Stomach (tissue), 19 donors: ENCODE measurements at places on chromosomes 1 and 21.

GRCh38 chr1:169929210-169929526 lies 35.5 kb upstream of the SCYL3 start:
- no peak for DNase-seq

DNA sequence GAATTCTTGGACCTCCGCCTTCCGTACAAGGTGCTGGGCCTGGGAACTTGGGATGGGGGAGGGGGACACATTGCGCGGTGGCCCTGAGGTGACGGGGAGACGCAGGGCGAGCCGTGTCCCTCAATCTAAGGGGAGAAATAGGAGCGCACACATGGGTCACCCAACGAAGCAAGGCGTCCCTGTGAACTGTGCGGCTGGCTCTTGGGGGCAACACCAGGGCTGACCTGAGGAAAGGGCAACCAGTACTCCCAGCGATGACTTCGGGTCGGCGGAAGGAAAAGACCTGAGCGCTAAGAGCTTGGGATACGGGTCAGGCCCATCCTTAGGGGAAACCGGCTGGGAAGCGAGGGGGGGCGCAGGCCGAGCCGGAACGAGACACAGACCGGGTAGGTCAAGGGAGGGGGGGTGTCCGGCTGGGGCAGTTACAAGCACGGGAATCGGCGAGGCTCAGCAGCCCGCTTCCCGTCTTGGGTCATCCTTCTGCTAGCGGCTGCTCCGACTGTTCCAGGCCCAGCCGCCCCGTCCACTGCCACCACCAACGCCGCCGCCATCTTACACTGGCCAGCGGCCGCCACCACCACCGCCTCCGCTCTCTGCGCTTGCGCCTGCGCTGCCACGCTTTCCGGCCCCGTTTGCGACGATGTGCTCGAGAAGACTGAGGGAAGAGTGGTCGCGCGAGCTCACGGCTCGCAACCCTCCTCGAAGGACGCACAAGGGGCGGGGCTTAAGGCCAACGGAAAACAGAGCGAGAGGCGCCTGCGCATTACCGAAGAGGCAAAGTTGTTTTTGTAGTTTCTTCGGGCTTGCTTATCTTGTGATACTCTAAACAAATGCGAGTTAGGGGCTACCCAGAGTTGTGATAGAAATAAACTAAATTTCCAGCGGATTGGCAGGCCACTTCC lies at the start of gene DCAF8:
TSS of gene DCAF8 (minus strand) at position 657 of the 902 bp plus-strand sequence. CDS start 18,541 bp downstream, outside the sequence.
- DNase-seq: peak; percentile 100

DNA sequence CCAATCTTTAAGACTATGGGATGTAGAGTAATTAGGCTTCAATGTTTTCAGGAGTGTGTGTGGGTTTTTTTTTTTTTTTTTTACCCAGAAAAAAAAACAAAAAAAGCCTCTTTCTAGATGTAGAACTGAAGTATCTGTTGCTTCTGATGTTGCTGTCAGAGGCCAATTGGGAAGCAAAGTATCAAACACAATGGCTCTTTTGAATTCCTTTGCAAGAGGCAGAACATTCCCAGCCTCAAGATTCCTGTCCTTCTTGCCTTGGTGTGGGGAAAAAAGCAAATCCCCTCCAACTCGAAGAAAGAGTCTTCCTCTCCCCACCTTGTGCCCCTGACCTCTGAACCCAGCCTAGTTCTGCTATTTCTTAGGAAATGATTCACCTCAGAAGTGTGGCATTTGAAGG lies 55.4 kb upstream of the LMO4 start:
- DNase-seq: no peak

- DNase-seq: no peak
Observed at GRCh38 chr1:62022382-62022983, 172.2 kb upstream of the L1TD1 start.

- no peak for DNase-seq
Observed at GRCh38 chr1:247365023-247365422, 33.4 kb upstream of the ZNF496 start.

DNA sequence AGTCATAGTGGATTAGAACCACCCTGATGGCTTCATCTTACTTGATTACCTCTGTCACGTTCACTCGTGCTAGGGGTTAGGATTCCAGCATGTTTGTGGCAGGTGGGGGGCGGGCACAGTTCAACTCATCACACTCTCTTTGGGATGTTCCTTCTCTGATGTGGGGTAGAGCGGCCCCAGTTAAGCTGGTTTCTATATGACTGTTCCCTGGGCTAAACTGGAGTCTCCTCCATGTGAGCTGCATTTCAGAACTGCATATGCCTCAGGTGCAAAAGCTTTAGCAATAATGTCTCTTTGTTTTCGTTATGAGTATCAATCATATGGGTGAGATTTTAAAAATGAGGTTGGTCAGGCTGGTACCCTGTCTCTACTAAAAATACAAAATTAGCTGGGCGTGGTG lies 393.2 kb downstream of the RPS6KC1 start:
- no peak for DNase-seq

DNA sequence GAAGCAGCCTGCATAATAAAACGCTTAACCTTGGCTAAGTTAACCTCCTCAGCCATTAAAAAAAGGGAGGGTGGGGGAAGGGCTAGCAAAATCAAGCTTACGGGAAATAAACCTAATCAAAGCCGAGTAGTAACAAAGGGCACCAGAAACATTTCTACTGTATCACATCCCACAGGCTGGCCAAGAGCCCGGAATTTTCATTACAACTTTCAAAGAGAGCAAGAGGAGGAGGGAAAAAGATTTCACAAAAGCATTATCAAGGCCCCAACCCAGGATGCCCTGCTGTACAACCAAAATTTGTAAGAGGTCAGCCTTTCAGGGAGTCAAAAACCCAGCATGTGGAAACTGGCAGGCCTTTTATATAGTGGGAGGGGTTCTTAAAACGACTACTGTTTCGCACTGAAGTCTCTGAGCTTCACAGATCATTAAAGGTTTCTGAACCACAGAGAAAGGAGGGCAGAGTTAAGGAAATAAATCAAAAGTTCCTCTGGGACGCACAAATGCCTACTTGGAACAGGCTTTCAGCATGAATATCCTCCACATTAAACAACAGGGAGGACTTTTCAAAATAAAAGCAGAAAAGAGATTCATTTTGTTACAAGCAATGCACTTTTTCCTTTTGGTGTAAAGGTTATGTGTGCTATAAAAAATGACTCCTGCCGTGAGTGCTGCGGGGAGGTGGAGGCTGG lies 90.4 kb downstream of the SLC45A1 start:
- peak; percentile 87 for DNase-seq

DNA sequence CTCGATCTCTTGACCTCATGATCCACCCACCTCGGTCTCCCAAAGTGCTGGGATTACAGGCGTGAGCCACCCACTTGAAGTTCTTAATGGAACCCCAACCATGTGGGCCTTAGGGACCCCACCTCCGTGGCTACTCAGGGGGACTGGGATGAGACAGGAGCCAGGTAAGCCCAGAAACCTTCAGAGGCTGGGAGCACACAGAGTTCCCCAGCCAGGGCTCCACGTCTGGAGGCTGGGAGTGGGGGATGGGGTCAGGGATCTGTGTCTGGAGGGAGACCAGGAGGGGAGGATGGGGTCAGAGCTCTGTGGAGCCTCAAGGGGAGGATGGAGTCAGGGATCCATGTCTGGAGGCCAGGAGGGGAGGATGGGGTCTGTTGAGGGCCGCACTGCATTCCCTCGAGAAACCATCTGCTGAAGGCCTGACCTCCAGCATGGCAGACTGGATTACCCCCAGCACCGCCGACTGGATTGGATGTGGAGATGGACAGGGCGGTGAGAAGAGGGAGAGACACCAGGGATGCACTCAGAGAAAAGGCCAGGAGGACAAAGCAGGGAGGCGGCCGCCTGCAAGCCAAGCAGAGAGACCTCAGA lies 2.1 kb upstream of the FTCD start:
- DNase-seq: no peak

DNA sequence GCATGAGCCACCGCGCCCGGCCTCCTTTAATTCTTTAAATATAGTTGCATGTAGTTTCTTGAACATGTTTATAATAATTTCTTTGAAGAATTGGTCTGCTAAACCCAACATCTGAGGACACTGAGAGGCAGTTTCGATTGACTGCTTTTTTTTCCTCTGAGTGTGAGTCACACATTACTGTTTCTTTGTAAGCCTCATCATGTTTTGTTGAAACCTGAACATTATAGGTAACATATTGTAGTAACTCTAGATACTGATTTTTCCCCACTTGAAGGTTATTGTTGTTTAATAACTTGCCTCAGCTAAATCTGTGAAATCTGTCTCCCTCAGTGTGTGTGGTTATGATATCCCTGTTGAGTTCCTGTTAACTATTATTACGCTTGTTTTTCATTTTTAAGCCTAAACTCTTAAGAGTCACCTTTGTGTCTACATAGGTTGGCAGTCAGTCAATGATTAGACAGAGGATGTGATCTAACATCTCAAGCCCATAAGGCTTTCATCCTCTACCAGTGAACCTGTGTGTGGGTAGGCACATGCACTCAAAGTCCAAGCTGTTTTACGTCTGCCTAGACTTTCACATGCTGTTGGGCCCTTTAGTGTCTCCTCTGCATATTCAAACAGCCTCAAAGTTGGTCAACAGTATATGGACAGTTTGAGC lies 155.5 kb downstream of the KCNH1 start:
- DNase-seq: no peak

DNA sequence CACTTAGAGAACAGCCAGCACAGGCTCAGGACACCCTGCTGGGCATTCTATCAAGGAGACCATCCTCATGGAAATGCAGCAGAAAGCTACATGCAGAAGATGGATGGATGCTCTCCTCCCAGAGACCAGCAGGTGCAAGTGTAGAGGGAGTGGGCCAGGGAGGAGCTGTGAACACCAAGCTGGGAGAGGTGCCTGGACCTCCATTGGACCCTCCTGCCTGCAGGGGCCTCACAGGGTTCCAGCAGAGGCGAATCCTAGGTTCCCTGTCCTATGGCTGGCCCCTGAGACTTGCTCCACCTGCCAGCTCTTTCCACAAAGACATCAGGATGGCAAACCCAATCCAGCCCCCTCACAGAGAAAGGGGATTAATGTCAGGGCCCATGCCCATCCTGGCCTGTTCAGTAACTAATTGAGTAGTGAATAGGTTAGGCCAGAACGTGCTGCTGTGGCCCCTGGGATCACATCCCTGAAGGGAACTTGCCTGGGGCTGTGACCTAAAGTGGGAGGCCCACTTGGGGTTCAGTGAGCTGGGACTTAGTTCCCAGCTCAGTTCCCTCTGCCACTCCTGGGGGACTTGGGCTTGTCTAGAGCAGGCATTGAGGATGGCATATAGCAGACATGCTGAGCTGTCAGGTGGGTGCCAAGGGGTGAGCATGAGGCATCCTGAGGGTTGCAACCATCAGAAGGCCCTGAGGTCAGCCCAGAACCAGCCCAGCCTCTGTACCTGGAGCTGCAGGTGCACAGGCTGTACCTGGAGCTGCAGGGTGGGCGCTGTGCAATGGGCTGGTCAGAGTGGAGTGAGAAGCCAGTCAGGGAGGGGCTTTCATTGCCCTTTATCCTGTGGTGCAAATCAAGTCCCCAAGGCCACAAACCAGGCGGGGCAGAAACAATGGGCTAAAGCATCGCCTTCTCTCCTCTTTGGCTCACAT lies 22.9 kb upstream of the ZNF678 start:
- DNase-seq: no peak

- no peak for DNase-seq
Observed at GRCh38 chr1:173148971-173149370, 58.2 kb downstream of the TNFSF4 start.
